Placental pericyte (primary cell): ENCODE measurements at places on chromosomes 5 and 9. TPM values are rescaled to one million over a fixed set of nuclear protein-coding genes. Genes with fewer than 3 reads are reported as not detected.

The CDKN2B gene
- 77.2 and 97.2 TPM in 2 replicates for total RNA-seq

The CPLANE1 gene
- 17.7 and 34.4 TPM in 2 replicates for total RNA-seq

The BDP1 gene
- total RNA-seq, result 16.0 and 33.9 TPM in 2 replicates

The CCDC183 gene
- total RNA-seq, result 0.22 TPM in 1 of 2 replicates, not detected in the other

The SIT1 gene
- not detected in 2 replicates for total RNA-seq

The TTC16 gene
- total RNA-seq, result under 0.01 TPM in 1 of 2 replicates, not detected in the other

The CARD9 gene
- 3.9 and 12.9 TPM in 2 replicates for total RNA-seq

The STKLD1 gene
- under 0.01 and 0.14 TPM in 2 replicates for total RNA-seq

The F2RL2 gene
- total RNA-seq, result 6.6 and 7.7 TPM in 2 replicates

The PCDHGA5 gene
- total RNA-seq, result 1.5 and 1.9 TPM in 2 replicates

The CD74 gene
- total RNA-seq, result 1.7 and 2.8 TPM in 2 replicates

The ARHGEF39 gene
- 0.44 and 6.3 TPM in 2 replicates for total RNA-seq

The NEUROG1 gene
- not detected in 2 replicates for total RNA-seq

The SCGB3A1 gene
- not detected in 2 replicates for total RNA-seq

The PTGDS gene
- 4.2 and 78.6 TPM in 2 replicates for total RNA-seq

The SCAMP1 gene
- 27.4 and 52.4 TPM in 2 replicates for total RNA-seq

The NME5 gene
- not detected in 2 replicates for total RNA-seq

The RORB gene
- under 0.01 and 0.72 TPM in 2 replicates for total RNA-seq

The PCDHA1 gene
- total RNA-seq, result not detected in 2 replicates

The TMEM252 gene
- not detected in 2 replicates for total RNA-seq

The SLC34A3 gene
- not detected in 2 replicates for total RNA-seq

The TEX48 gene
- total RNA-seq, result not detected in 2 replicates

The LCP2 gene
- under 0.01 TPM in 1 of 2 replicates, not detected in the other for total RNA-seq

The EXOSC3 gene
- total RNA-seq, result 21.0 and 23.3 TPM in 2 replicates

The SPAAR gene
- not detected in 2 replicates for total RNA-seq

The ANKRD55 gene
- total RNA-seq, result 0.44 and 0.72 TPM in 2 replicates

The CYSRT1 gene
- total RNA-seq, result 0.14 and 0.66 TPM in 2 replicates

The ST6GALNAC6 gene
- total RNA-seq, result 39.6 and 44.8 TPM in 2 replicates

The DMRTA1 gene
- 0.66 and 1.0 TPM in 2 replicates for total RNA-seq
